Esophagus mucosa (tissue), 1 donor: ENCODE measurements at places on chromosomes 11 and 22. TPM values are rescaled to one million over a fixed set of nuclear protein-coding genes. Genes with fewer than 3 reads are reported as not detected.
A peak's percentile ranks its signal among the peaks of the same experiment; 100 is the strongest.

GRCh38 chr11:132772703-132773545 lies 759.4 kb downstream of the OPCML start:
- ATAC-seq = no peak

Gene GGTLC2
- not detected for total RNA-seq

DNA sequence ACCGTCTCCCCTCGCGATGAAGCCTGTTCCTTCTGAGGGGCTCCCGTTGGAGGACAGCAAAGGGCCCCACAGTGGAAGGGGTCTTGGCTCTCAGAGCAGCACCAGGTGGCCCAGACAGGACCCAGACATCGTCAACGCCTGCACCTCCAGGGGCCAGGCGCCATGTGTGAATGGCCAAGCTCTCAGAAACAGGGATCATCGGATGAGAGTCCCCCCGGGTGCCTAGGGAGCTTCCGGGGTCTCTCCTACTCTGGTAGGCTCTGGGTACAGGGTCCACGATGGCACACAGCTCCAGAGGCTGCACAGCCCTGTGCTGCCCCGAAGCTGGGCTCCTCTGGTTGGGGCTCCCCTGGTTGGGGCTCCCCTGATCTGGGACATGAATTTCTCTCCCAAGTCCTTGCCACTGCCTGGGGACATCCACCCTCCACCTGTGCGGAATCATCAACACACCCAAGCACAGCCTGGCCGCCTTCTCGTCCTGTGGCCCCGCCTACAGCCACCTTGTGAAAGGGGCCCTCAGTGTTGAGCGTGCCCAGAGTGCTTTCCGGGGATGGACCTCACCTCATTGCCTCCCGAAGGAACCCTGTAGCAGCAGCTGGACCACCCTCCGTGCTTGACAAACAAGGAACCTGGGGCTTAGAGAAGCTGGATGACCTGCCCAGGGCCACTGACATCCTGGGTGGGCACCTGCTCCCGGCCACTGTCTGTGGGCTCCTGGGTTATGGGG lies 929.0 kb downstream of the BRD1 start:
- no peak for ATAC-seq

GRCh38 chr11:72466410-72466809 lies 32.1 kb upstream of the CLPB start:
- no peak for ATAC-seq

GRCh38 chr22:26234296-26234695 lies 65.0 kb downstream of the SEZ6L start:
- ATAC-seq = no peak

Gene DGCR6L
- 34.8 TPM for total RNA-seq

DNA sequence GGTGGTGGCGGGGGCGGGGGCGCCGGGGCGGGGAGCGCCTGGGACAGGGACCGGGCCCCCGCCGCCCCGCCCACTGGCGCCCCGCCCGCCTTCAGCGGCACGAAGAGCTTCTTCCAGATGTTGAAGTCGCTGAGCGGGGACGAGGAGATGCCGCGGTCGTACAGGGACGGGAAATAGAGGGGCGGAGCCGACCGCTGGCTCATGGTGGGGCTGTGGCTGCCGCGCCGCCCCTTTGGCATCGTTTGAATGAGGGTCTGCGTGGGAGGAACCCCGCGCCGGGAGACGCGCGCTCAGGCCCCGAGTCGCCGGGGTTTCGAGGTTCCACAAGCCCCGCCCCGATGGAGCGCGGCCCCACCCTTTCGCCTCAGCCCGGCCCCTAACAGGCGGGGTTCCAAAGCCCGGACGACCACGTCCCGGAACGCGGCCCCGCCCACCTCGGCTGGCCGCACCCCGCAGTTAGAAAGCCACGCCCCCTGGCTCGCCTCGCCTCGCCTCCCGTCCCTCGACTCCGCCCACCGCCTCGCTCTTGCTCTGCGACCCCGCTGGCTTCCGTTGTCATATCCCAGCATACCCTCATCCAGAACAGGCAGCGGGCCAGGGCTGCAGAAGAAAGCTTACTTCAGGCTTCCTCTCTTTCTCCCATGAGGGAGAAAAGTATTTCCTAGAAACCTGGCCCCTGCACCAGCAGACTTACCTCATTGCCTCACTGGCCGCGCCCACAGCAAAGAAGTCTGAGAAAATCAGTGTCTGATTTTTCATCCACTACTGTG lies at the start of gene C11orf91:
TSS of gene C11orf91 (minus strand) at position 325 of the 770 bp plus-strand sequence. CDS start at position 239, 86 bp downstream.
- ATAC-seq = peak; percentile 82

GRCh38 chr11:35735411-35735810 lies 72.8 kb downstream of the TRIM44 start:
- ATAC-seq = no peak

DNA sequence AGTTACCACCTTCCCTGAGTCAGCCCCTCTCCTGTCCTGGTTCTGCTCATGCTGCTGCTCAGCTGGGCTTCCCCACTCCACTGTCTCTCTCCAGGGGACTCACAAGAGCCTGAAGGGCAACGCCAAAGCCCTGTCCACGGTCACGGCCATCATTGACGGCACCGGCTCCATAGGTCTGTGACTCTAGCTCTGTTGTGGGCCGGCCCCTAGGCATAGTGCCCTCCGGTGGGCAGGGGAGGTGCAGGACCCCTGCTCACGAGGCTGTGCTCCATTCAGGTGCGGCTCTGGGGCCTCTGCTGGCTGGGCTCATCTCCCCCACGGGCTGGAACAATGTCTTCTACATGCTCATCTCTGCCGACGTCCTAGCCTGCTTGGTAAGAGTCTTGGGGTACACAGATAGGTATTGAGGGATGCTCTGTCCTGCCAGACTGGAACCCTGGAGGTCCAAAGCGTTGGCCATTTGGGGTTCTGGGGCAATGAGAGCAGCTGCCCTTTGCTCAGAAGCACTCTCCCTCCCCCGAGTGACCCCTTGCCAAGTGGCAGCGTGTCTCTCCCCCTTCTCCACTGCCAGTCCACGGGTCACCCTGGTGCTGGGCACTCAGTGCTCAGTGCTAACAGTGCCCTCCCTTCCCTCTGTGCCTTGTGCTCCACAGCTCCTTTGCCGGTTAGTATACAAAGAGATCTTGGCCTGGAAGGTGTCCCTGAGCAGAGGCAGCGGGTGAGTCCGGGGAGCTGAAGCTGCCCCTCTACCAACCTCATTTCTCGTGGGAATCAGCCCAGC lies 22.4 kb downstream of the SLC37A2 start:
- ATAC-seq = no peak

DNA sequence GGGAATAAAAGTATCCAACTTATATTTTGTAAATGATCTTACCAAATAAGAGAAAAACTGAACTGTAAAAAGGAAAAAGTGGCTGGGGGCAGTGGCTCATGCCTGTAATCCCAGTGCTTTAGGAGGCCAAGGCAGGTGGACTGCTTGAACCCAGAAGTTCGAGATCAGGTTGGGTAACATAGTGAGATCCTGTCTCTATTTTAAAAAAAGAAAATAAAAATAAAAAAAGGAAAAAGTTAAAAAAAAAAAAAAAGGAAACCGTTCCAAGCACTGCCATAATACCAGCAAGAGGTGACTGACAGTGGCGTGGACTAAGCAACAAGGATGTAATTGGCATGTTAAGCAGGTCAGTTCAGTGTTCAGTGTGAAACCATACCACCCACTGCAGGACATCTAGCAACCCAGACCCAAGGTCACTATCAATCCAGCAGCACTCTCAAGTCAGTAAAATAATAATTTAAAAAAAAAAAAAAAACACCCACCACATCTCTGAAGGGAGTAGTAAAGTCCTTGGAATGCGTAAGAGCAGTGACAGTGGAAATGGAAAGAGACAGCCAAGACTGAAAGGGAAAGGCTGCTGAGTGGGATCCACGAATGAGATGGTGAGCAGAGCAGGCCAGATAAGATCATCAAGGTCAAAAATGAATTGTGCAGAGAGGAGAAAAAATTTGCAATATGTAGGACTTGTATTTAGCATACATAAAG lies 43.6 kb downstream of the MAPK1 start:
- ATAC-seq = no peak

Gene MFNG
- 4.3 TPM for total RNA-seq

DNA sequence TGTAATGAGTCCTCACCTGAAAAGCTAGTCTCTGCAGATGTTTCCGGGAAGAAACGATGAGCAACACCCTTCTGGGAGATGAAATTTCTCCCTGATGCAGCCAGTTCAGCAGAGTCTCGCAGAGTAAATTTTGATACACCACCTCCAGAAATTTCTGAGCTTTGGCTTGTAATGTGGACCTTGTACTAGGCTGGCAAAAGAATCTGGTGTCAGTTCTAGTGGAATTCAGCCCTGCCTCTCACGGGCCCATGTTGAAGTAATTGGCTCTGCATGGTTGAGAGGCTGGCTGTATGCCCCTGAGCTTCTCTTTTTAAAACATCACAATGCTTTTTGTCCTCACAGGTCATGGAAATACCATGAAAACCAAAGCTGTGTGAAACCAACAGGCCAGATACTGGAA lies at the start of gene GLYAT:
TSS of gene GLYAT (minus strand) at position 125 of the 400 bp plus-strand sequence. CDS start 7,447 bp downstream, outside the sequence.
- no peak for ATAC-seq

- no peak for ATAC-seq
Measured at GRCh38 chr11:8039530-8040260, 41.3 kb upstream of the TUB start.

Gene OR51G2
- total RNA-seq = not detected

DNA sequence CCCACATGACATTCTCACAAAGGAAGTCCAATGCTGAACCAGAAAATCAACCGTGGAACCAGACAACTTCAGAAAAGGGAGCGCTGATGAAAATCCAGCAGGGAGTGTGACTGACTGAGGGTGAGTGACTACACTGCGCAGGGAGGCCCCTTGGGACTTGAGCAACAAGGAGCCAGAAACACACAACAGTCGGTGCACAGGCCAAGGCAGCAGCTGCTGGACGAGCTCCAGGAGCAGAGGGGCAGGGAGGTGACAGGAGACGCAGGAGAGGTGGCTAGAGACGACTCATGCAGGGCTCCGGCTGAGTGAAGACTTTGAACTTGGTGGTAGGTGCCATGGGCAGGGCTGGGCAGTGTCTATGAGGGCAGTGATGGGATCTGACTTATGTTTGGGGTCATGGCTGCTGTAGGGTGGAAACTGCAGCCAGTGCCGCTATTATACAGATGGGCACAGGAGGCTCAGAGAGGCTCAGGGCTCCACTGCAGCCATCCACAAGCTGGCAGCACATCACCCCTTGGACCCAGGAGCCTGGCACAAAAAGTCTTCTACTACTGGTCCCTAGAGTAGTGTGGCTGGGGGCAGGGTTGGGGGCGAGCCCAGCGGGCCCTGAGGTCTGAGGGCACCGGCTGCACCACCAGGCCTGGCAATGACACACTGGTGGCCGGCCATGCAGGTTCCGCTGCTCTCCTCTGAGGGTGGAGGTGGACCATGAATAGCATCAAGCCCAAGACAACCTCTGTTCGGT lies 10.3 kb upstream of the FADD start:
- no peak for ATAC-seq

Gene CD81
- 150 TPM for total RNA-seq

DNA sequence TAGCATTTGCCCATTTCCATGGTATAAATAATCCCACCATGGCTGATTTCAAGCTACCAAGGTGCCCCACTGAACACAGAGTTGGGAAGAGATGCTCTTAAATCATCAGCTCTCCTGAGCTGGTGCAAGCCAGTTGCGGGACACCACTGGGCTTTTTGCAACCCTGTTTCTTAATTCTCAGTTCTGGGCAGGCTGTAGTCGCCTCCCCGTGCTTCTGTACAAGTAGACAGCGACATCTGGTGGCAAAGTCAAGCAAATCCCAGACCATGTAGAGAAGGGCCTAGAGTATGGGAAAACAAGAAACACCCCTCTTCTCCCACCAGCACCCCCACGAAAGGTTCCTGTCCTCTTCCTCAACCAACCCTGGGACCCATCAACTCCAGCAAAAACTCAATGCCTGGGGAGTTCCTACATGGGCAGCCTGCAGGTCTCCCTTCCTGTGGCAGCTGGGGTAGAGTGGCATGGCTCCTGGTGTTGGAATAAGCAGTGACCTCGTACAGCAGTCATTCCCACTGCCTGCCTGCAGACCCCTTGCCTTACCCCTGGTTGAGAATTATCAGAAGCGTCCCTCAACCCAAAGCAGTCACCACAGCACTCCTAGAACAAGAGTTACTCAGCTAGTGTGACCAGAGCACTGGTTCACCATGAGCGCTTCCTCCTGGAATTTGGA lies 68.4 kb downstream of the IGLL5 start:
- peak; percentile 79 for ATAC-seq

Gene DAGLA
- 2.3 TPM for total RNA-seq

- no peak for ATAC-seq
Measured at GRCh38 chr11:36164506-36165250, 124.5 kb downstream of the COMMD9 start.

Gene C22orf42
- total RNA-seq = not detected
